OCI-M1 (cell line): ENCODE measurements at places on chromosomes 1 and 21.

DNA sequence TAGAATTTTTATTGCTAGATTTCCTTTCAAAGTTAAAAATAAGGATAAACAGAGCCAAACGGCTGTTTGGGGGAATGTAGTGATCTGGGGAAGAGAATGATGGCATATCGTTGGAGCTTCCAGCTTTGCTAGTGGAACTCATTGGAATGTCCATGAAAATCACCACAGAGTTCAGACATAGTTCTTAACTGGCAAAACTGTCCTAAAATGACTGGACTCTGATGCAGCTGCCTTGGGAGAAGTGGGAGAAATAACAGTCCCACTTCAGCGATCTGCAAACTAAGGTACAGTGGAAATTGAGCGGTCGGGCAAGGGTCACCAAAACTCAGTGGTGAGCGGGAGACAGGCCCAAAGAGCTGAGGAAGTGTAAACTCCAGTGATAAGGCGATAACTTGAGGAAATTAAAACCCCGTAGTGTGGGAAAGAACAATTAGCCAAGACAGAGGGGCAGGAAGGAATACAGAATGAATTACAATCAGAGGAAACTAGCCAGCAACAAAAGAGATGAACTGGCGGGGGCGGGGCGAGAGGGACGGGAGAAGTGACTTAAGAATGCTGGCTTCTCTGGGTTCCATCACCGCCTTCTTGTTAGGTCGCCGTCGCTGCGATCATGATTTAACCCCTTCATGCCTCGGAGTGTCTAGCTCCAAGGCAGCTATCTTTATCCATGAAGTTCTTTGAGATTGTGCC is 89.8 kb upstream of the ARHGAP29 start:
- DNase-seq, result no peak

GRCh38 chr1:154474802-154475201 is 27.2 kb upstream of the TDRD10 start:
- peak; percentile 44 for DNase-seq

DNA sequence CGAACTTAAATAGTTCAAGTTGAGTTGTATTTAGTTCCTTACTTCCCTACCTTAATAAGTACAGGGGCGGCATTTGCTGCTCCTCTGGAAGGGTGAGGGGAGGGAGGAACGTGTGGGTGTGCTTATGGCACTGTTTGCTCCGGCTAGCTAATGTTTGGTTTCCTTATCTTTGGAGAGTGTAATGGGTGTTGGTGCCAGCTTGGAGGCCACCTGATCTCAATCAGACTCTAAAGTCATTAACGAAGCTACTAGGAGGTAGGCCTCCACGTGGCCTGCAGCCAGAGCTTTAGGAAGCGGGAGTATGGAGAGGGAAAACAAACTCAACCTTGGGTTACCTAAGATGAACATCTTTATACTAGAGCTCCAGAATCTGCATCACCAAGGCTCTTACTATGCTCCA is 43.0 kb upstream of the RAP1A start:
- DNase-seq, result no peak

DNA sequence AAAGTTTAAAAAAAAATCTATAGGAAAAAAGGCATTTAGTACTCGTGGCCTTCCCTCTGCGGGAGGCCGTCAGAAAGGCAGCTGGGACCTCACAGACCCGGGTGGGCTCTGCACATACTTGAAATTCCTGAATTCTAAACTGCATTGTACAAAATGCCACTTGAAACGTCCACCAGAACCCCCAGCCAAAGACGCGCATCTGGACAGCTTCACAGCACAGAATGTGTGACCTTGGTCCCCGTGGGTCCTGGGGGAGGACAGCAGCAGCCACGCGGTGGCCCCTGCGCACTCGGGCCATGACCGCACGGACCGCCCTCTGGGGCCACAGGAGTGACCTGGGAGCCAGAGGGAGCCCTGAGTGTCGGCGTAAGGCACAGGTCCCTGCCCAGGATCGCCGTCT is 20.6 kb upstream of the MRPS14 start:
- DNase-seq, result no peak

DNA sequence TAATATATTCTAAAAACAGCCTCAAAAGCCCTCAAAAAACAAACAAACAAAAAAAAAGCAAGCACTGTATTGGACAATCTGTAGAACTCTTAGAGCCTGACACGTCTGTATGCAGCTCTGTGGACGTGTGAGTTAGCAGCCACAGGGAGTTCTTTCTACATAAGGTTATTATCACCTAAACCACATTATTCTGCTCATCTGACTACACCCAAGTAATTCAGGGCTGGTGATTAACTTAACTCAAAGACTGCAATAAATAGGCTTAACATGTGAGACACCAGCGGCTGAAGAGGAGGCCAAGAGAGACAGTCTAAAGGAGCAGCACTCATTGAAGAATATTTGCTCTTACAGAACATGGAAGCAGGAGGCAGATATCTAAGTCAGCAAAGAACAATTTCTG is 316.0 kb downstream of the VAV3 start:
- DNase-seq, result no peak

DNA sequence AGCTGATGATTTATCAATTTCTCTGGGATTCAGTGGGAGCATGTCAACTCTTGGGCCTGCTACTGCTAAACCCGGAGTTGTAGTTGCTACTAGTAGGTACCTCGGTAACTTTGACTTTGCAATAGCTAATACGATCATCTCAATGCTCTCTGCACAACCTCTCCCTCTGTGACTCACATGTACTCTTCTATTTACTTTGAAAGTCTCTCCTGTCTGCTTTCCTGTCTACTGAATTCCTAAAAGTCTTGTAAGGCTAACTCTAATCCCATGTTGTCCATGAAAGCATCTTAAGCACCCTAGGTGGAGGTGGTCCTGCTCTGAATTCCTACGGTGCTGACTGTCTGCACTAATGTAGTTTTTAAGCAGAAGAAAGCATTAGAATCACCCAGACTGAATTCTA is 29.3 kb downstream of the SLC9C2 start:
- DNase-seq, result no peak

- DNase-seq, result no peak
These were observed 464.9 kb upstream of the ADGRL2 start for GRCh38 chr1:81335876-81336275.

DNA sequence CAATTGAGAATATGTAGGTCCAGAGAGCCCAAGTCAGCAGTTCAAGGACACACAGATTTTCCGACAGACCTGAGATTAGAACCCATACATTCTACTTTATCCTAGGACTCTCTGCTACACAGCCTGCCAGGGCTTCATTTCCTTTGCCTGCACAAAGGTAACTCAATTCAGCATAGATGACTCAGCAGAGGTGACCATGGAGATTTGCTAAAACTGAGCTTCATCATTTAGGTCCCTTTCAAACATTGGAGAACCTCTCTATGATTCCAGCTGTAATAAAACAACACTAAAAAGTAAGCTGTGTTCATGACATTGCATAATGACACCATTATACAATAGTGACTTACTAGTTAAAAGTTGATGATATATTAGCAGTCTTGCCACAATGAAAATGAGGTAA is 22.2 kb downstream of the DAB1 start:
- no peak for DNase-seq

- no peak for DNase-seq
These were observed 61.3 kb downstream of the GRIK3 start for GRCh38 chr1:36973056-36973455.

DNA sequence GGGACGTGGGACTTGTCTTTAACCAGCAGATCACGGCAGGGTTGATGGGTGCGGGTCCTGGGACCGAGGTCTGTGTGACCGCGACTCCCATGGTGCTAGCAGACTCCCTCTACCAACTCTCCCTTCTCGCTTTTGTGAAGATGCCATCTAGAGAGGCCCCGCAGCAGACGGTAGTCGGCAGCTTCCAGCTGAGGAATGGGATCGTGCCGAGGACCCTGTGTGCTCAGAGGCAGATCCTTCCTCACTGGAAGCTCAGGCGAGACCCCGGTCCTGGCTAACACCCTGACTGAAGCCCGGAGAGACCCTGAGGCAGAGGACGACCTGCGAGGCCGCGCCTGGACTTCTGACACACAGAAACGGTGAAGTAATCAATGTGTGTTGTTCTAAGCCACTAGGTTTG is 12.5 kb upstream of the SPATC1L start:
- no peak for DNase-seq

DNA sequence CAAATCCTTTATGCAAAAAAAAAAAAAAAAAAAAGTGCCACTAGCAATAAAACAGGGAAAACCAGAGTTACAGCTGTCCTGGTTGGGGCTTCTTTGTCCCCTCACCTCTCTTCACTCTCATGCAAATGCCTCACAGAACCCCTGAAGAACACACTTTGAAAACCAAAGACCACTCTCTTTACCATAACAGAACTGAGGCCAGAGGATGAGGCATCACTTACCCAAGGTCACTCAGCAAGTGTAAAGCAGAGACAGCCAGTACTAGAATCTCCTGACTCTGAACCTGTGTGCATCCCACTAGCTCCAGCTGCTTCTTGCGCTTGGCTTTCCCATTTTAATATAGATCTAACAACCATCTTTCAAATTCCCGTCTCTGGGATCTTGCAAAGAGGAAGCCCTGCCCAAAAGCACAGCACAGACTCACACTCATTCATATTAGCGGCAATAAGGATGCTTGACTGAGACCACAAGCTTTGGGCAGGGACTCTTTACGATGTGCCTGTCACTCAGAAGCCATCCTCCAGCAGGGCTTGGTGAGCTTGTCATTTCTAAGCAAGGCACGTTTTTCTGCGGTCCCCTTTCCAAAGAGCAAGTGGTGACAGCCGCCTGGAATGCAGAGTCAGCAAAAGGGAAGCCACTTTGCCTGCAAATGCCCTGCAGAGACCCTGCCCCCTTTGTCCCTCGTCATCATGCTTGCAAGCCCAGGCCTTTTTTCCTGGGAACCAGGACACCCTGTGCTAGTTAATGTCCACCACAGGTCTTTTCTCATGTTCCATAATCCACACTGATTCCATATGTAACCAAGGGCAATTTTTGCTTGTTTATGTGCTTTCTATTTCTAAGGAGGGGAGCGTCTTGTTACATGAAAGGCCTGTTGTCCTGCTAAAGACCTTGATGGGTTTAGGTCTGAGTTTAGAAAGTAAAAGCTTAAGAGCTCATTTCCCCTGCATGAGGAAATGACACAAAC is 76.5 kb upstream of the NFIA start:
- no peak for DNase-seq

DNA sequence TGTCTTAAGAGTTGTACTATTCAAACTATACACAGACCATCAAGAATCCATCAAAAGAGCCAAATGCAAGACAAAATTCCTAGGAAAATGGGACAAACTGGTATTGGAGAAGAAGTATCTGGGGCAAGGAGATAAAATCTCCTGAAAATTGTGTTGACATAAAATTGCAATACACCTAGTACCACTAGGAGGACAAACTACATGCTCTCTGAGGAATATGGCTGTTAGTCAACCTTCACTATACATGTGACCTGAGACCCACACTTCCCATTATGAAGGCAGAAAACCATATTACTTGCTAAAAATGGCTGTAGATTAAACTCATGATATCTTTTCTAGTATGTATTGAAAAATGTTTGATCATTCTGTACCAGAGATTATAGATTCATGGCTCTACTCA is 30.0 kb downstream of the IRF2BP2 start:
- DNase-seq, result peak; percentile 84
